ENCODE measurements at places on chromosomes 2 and 18.

GRCh38 chr2:236294647-236295046 lies 30.4 kb upstream of the ASB18 start:
- no peak for DNase-seq

DNA sequence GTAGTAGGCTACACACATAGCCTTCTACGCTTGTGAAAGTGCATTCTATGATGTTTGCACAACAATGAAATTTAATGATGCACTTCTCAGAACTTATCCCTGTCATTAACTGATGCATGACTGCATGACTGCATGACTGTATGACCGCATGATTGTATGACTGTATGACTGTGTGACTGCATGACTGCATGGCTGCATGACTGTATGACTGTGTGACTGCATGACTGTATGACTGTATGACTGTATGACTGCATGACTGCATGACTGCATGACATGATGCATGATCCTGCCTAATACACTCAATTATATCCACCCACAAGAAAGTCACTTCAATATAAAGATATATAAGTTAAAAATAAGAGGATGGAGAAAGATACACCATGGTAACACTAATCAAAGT lies 365.4 kb upstream of the FSIP2 start:
- no peak for DNase-seq

GRCh38 chr2:218991674-218992168 lies 1.5 kb downstream of the CRYBA2 start:
- DNase-seq = no peak

DNA sequence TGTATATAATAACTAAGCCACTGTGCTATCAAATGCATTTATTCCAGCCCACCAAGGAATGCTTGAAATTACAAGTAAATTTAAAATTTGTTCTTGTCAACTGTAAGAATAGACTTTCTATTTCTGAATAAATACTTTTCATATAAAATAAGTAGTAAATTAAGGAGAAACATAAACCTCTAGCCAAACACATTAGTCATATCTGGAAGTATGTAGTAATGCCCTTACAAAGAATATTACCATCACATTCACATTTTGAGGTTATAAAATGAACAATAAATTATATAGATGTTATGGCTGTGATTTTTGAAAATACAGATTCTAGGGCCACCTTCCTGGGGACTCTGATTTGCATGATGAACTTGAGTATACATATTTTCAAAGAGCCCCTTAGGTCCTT lies 54.7 kb downstream of the SERPINB7 start:
- no peak for DNase-seq

GRCh38 chr2:220961143-220961860 lies 610.8 kb downstream of the EPHA4 start:
- DNase-seq = no peak

DNA sequence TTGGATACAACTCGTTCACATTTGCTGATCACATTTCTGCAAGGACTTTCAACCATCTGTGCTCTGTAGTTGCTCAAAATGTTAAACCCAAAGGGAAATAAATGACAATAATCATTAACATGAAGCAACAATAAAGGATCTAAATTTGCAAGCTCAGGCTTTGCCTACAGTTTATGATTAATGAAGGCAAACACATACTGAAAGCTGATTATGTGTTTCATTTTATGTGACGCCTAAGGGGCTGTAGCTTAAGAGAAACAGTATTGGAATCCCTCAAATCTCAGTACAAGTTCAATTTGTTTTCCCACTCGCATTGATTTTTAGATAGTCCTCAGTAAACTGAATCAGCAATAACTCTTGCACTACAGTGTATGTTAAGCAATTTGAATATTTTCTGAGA lies 160.3 kb upstream of the FSIP2 start:
- no peak for DNase-seq

GRCh38 chr2:63591566-63592175 lies 2.9 kb downstream of the MDH1 start:
- no peak for DNase-seq

GRCh38 chr2:39490586-39490985 lies 53.5 kb upstream of the MAP4K3 start:
- no peak for DNase-seq

GRCh38 chr2:221335219-221335752 lies 236.8 kb downstream of the EPHA4 start:
- no peak for DNase-seq

DNA sequence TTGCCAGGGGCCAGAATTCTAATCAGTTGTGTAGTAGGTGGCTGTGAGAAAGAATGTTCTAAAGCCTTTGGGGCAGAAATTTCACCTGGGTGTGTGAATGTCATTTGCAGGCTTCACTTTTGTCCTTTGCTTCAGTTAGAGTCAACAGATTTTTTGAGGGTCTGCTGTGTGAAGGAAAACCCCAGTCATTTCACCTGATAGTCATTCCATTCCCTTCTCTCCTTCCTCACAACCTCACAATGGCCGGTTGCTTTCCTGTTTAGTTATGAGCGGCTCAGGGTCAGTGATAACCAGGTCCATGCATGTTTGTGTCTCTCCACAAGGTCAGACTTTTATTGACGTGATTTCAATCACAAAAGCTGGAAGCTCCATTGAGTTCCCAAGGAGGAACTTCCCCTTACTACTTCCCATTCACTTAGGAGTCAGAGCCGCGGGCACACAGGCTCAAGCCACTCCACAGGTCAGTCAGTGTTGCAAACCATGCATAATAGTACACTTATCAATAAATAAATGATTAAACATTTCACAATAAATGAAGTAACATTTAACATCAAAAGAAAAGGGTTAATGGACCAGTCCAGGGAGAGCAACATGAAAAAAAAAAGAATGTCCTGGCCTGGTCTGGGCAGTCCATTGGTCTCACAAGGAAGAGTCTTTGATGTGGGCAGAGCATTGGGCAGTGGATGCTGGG lies 74.3 kb downstream of the NPAS2 start:
- no peak for DNase-seq

DNA sequence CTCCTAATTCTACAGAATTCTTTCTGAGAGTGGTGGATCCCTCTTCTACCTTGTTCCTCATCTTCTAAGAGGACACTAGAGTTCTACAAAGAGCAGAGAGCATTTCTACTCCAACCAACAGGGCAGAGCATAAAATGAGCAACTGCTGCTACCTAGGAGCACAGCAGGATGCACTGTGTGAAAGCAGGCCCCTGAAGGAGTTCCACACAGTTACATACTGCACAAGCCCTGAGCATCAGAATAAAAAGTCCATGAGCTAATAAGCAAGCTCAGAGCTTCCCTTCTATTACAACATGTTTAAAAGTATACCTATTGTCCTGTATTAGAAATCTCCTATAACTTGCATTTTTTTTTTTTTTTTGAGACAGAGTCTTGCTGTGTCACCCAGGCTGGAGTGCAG lies 8.4 kb downstream of the FHL2 start:
- no peak for DNase-seq

- DNase-seq = no peak
These were observed 166.7 kb downstream of the AGAP1 start for GRCh38 chr2:235660484-235661082.

GRCh38 chr18:39346916-39347315 lies 1781.3 kb upstream of the CELF4 start:
- no peak for DNase-seq

GRCh38 chr2:187775196-187775595 lies 221.0 kb upstream of the TFPI start:
- no peak for DNase-seq

- DNase-seq = no peak
These were observed 81.6 kb downstream of the MAP2 start for GRCh38 chr2:209505410-209505809.

DNA sequence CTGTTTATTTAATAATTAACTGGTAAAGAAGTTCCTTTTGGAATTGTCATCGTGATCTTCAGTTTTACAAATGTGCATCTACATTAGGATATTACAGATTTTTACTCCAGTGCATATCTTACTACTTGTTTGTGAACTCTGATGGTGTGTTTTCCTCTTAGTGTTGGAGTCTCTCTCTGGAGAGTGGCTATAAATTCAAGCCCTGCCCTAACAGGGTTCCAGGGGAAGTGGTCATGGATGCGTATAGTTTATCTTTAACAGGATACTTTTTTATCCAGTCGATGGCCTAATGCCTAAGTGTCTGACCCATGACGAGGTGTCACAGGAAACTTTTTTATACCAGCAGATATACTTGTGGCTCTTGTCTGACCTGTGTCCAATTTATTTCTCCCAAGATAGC lies 75.4 kb downstream of the CHN1 start:
- no peak for DNase-seq

DNA sequence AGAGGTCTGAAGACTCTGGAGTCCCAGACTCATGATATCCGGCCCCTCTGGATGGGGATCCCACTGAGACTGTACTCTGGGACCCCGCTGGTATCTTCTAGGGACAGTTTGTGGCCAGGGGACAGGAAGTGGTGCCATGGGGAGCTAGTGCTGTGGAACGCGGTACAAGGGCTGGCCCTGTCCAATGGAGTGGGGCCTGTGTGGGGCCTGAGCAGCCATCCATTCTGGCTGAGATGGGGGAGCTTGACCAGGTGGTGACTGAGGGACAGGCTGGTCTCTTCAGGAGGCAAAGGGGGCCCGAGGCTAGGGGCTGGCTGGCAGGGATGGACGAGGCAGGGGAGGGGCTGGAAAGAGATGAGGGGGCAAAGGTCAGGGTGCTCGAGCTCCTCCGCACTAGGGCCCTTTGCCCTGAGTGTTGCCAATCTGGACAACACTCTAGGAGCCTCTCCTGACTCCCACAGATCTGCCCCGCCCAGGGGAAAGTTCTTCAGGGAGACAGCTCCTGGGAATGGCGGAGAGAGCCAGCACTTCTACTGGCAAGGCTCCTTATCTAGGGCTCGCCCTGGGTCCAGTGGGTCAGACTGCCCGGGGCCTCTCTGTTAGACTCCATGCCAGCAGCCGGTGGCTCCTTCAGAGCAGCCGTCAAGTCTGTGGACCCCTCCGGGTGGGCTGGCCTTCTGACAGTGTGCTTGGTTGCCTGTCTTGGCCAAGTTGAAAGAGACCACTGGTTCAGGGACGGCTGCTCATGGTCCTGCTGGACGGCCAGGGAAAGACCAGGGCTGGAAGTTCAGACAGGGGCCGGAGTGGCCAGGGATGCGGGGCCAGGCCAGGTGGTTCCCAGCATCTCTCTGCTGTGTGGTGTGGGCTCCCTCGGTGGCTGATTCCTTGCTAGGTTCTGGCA lies 12.3 kb downstream of the MALL start:
- no peak for DNase-seq

- no peak for DNase-seq
These were observed 1.5 kb upstream of the MPPE1 start for GRCh38 chr18:11909591-11910026.

DNA sequence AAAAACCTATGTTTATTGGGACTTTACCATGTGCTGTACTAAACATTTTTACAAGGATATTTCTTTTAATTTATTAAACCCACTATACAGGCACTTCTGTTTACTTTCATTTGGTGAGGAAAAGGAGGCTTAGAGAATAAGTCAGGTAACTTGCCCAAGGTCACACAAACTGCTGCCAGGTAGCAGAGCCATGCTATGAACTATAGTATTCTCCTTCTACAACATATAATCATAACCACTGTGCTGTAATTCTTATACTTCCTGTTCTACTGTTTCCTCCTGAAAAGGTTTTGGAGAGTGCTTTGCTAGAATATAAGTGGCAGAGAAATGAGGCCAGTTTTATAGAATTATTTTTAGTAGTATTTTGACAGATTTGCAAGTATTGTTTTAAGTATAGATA lies 29.5 kb downstream of the SLC39A10 start:
- DNase-seq = no peak

Measured in T-cell (primary cell).